Fibroblast of skin of abdomen (primary cell): ENCODE measurements at places on chromosomes 2 and 18.

DNA sequence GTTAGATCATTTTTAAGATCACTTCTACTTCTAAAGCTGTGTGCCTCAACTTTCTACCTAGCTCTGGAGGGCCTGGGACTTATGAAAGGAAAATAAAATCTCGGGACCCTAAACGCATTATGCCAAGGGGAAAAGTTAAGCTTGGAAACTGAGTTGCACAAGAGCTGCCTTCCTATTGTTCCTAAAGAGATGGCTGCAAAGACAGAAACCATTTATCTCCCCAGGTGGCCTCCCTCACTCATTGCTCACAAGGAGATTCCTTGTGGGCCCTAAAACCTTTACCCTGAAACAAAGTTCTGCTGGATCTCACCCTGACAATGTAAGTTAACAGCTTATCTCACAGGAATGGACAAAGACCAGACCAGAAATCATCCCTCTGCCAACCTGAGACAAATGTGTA lies 26.8 kb downstream of the TUBB6 start:
- no peak for DNase-seq

DNA sequence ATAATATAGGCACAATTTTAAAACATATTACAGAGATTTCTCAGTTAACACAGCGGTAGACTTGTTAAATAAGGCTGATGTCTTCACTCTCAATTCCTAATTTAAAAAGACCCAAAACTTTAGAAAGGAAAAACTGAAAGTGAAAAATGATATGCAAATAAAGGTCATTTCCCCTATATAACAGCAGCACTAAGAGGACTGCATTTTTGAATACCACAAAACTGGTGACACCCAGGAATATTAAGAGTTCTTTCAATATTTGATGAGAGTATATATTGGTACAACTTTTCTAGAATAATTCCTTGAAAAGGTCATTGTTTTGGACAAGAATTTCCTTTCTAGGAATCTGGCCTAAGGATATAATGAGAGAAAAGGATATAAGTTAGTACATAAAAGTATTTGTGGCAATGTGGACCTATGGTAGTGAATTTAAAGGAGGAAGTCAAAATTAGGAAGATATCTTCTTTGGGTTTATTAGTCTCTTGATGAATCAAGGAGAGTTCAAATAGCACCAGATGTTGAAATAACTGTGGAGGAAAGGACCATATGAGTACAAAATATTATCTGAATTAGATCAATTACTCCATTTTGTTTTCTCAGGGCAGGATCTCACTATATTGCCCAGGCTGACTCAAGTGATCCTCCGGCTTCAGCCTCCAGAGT lies 70.3 kb downstream of the TMEM237 start:
- DNase-seq: no peak

- DNase-seq: peak; percentile 70
Observed at GRCh38 chr2:17538844-17539554, 1.5 kb upstream of the VSNL1 start.

DNA sequence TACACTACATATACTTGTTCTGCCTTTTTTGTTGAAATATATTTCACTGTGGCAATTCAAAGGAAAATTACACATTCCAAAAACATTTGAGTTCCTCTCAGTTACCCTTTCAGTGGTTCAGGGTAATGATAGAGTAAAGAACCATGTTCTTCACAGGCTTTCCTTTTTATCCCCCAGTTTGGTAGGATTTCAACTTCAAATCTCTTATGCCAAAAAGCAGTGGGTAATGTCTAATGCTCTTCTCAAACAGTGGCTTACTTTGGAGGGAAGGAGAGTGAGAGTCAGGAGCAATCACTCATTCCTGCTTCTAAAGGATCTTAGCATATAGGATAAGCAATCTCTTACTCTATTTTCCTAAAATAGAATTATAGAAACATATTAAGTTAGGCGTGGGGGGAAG lies 290.6 kb downstream of the ZEB2 start:
- DNase-seq: no peak
